Brain (organoid and tissue), 16 donors: ENCODE measurements at places on chromosomes 16 and 17. TPM values are rescaled to one million over a fixed set of nuclear protein-coding genes. Genes with fewer than 3 reads are reported as not detected.

SLC52A1 gene
- not detected for polyA plus RNA-seq

TSEN54 gene
- polyA plus RNA-seq = 32.9 TPM

KATNB1 gene
- 66.4 TPM for polyA plus RNA-seq

OSGIN1 gene
- polyA plus RNA-seq = 2.9 TPM

BCL6B gene
- 2.9 TPM for polyA plus RNA-seq

CD300E gene
- polyA plus RNA-seq = 0.25 TPM
